ENCODE measurements at places on chromosomes 5 and 9.
A peak's percentile ranks its signal among the peaks of the same experiment; 100 is the strongest.

DNA sequence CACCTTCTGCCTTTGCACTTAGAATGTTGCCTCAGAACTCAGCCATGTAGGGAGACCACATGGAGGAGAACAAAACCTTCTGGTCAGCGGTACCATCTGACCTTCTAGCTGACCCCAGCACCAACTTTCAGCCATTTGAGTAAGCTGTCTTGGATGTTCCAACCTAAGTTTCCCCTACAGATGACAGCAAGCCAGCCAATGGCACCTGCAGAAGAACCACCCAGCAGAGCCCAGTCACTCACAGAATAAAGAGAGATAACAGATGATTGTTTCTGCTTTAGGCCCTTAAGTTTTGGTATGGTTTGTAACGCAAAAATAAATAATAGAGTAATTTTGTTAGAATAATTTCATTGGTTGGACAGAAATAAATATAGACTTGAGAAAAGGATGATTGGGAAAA lies 10.4 kb downstream of the DNAH5 start:
- DNase-seq = no peak

DNA sequence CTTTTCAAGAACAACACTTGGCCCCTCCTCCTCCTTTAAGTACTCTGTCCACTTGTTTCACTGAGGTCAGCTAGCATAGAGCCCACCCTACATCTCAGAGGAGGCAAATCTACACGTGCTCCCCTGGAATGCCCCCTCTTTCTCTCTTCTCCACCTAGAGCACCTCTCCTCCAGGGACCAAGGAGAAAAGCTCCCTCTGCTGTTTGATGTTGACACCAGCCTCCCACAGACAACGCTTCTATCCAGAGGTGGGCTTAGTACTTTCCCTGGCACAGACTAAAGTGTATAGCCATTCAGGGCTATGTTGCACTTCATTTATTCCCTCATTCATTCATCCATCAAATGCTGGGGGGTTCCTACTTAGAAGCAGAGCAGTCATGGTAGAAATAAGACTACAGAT lies 68.2 kb upstream of the TAF1L start:
- DNase-seq = no peak

GRCh38 chr5:170522211-170523141 lies 18.7 kb downstream of the KCNIP1 start:
- DNase-seq = no peak

DNA sequence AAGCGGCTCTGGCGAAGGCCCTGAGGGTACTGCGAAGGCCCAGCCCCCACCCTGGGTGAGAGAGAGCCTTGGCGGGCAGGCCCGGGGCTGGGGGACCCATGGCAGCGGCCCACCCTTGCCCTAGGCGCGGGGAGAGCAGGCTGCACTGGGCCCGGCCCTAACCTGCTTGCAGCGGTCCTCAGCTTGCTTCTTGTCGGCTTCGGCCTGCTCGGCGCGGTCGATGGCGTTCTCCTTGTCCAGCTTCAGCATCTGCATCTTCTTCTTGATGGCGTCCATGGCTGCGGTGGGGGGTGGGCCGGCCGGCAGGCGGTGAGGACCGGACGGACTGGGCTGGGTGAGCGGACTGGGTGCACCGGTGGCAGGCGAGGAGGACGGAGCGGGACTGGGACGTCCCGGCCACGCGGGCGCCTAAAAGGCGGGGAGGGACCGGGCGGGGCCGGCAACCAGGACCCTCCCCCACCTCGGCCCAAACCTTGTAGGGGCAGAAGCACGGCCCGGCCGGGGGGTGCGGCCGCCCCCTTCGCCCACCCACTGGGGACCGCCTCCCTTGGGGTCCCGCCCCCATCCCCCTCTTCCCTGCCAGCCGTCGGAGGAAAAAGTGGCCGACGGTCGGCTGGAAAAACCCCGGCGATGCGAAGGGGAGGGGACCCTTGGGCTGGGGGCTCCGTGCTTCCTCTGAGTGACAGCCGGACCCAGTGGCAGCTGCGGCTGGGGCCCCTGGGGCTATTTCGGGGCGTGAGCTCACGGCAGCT lies at the start of gene TPM2:
Gene TPM2, minus strand, starts transcription at position 384 of the 752 bp plus-strand sequence. Its CDS starts 108 bp downstream, at position 276.
- no peak for DNase-seq

- DNase-seq = no peak
Measured at GRCh38 chr5:78809444-78809843, 160.9 kb upstream of the LHFPL2 start.

DNA sequence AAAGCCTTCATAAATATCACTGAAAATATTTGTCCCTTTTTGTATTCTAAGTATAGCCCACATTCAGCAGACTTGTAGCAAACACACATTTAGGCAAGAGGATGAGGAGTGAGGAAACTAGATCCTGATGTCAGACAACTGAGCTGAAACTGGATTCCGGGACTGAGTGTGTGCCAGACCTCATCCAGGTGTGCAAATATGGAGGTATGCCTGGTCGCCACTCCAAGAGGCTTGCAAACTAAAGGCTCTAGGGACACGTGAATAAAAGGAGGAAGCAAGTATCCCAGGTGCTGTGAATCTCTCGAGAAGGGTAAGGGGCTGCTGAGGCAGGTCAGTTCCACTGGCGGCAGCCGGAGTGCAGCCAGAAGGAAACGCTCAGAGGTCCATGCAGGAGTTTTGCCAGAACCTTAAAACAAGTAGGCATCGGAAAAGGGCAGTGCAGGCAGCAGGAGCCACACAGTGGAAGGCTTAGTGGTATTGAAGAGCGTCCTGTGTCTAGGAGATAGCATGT lies 77.4 kb upstream of the ALDH1B1 start:
- no peak for DNase-seq

GRCh38 chr5:104452550-104452949 lies 890.0 kb upstream of the NUDT12 start:
- no peak for DNase-seq

DNA sequence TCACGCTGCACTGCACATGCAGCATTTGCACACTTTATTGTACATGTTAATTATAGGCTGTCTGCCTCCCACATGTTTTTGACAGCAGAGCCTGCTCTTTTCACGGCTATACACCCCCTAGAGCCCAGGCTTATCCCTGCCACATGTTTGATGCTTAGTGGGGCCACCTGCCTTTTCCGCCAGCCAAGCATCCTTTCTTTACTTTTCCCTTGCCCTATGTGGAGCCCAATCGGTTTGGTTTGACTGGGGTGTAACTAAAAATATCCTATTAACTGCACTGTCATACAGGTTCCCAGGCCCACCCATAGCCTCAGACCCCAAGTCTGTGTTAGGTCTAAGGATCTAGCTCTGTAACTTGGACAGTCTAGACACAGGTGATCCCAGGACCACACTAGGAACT lies 18.9 kb upstream of the S1PR3 start:
- no peak for DNase-seq

DNA sequence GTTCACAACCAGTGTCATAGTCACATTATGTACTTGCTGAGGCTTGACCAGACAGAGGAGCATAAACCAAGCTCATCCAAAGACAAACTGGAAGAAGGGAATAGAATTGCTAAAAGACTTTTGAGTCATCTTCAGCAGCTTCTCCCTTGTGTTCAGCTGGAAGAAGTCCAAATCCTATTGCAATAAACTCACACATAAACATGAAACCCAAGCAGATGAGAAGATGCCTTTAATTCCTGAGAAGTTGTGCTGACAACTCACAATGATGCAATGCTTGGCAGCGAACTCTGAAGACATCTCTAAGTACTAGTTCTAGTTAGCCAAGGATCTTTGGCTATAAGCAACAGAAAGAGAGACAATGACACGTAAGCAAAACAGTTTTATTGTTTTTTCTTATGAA lies 642.1 kb downstream of the KCTD16 start:
- no peak for DNase-seq

DNA sequence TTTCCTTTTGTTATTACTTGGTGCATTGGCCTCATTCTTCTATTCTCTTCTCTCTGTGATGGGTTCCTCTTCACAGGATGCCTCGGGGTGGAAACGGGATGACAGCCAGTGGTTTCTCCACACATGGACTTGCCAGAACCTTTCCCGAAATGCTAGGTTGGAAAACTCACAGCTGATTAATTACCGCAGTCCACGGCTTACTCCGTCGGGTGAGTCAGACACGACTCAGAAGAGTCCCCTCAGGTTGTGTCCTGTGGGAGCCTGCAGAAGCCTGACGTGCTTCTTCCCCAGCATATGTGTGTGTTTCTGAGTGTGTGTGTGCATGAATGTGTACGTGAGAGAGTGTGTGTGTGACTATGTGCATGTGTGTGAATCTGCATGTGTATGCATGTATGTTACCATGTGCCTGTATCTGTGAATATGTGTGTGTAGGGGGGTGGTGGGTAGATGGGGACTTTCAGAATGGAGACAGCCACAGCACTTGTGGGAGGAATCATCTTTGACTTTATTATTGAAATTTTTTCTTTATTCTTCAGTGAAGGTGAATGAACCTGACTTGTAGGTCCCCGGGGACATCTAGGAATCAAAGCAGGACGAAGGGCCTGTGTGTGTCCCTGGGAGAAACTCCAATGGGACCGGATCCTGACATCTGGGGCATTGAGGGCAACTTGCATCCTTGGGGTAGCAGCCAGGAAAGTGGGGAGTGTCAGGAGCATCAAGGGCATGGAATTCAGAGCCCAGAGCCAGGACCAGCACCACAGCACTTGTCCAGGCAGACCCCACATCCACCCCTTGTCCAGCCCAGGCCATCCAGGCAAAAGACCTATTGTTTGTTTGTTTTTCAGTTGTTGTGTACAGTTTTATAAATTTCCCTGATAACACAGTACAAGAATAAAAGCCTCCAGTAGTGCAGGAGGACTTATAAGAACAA lies 21.9 kb upstream of the MED10 start:
- no peak for DNase-seq

- no peak for DNase-seq
Measured at GRCh38 chr9:21970800-21971640, 23.2 kb downstream of the CDKN2A start.

GRCh38 chr9:37209431-37210386 lies 89.3 kb downstream of the ZCCHC7 start:
- no peak for DNase-seq

- DNase-seq = no peak
Measured at GRCh38 chr5:174176511-174176910, 131.0 kb downstream of the NSG2 start.

DNA sequence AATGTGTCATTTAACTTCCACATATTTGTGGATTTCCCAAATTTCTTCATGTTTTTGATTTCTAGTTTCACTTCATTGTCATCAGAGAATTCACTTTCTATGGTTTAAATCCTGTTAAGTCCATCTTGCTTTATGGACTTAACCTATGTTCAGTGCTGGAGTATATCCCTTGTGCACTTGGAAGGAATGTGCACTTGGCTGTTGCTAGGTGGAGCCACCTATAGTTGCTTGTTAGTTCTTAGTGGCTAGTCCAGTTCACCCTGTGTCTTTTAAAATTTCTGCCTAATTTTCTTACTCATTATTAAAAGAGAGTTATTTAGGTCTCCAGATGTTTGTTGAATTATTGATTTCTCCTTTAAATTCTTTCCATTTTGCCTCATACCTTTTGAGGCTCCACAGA lies 1472.5 kb upstream of the CDH6 start:
- DNase-seq = no peak

DNA sequence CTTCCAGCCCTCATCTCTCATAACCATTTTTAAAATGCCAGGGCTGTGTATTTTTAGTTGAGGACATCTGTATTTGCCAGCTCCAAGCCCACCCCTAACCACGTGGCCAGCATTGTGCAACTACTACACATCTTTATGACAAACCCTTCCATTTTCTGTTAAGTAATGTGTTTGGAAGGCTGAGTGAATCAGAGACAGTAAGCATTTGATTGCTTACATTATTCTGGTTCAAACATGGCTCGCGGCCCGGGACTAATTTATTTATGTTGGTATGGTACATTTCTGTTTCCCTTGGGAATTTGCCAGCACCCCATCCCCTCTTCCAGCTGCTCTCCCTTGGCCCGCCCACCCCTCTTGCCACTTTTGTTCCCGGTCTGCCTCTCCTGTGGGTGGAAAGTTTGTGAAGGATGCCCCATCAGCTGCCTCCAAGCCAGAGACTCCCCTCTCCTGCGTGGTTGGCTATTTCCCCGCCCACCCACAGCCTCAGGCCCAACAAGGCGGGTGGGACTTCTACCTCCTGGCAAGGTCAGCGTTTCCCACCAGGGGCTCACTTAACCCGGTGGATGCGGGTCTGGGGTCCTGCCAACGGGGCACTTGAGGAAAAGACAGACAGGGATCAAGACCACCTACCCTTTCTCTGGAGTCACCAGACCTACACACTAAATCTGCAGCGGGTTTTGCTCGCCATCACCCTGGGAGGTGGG lies 162.2 kb downstream of the HSD17B3 start:
- no peak for DNase-seq

GRCh38 chr5:169742771-169743296 lies 105.8 kb downstream of the DOCK2 start:
- no peak for DNase-seq

GRCh38 chr9:37377688-37378612 lies 44.5 kb upstream of the GRHPR start:
- no peak for DNase-seq

DNA sequence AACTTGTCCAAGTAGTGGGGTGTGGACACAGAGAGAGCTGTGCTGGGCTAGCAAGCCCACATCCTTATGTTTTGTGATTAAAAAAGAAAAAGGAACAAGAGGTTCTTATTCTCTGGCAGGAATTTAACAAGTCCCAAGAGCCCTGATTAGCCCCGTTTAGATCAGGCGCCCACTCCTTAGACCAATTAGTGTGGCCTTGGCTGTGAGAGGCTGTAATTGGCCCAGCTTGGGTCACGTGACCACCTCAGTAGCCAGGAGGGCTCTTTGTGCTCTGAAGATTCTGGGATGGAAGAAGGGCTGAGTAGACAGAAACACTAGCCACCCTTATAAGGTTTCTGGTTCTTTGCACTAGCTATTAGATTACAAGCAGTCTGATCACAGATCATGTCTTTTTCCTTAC lies 31.1 kb downstream of the GCNT4 start:
- DNase-seq = no peak

DNA sequence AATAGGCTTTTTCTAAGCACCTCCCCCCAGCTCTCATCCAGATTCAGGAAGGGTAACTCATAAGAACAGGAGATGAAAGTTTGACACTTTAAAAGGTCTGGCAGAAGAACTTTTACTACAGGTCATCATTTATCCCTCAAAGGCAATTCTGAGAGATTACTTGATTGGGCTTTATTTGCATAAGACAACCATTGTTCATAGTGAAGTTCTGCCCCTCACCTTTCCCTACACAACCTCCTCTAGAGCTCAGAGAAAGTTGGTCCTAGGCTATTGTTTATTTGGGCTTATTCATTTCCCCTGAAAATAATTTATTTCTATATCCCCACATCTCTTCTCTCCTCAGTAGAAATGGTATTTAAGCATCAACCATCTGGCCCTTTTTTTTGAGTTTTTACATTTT lies 568.4 kb downstream of the ZNF608 start:
- no peak for DNase-seq

DNA sequence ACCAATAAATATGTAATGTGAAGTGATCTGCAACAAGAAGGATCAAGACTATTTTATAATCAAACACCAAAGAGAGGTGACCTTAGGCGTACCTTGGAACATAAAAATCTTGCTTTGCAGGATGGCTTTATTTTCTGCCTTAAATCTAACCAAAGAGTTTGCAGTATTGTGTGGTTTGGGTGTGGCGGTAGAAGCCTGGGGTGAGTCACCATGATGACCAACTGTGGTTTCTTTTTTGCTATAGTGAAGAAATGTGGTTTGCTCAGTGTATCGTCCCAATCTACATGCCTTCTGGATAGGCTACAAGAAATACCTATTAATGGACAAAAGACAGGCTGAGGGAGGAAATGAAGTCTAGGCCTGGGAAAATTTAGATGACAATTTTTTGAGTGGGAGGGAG lies 5.1 kb upstream of the CAST start:
- DNase-seq = peak; percentile 59
